NCI-H2081 treated with DMSO at 0.1 percent for 48 hours (cell line): ENCODE measurements at places on chromosomes 11 and 22.

- peak; percentile 83 for DNase-seq
Observed at GRCh38 chr11:10351765-10352641, 47.1 kb downstream of the ADM start.

DNA sequence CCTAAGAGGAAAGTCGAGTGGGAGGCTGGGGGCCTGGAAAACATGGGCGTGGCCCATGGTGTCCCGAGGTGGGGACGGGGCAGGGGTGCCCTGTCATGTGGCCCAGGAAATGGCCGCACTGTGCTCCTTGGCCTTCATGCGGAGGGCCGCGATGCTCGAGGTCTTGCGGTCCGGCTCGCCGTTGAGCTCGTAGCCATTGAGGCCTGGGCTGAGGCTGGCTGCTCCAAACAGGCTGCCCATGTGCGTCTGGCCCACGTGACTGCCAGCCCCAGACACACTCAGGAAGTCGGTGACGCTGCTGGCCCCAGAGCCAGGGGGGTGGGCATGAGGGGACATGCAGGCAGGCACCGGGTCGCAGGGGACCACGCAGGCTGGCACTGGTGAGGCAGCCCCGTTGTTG is 45.2 kb downstream of the ALX4 start:
- no peak for DNase-seq

GRCh38 chr22:19480789-19481188 is 1.1 kb downstream of the CDC45 start:
- DNase-seq, result no peak

DNA sequence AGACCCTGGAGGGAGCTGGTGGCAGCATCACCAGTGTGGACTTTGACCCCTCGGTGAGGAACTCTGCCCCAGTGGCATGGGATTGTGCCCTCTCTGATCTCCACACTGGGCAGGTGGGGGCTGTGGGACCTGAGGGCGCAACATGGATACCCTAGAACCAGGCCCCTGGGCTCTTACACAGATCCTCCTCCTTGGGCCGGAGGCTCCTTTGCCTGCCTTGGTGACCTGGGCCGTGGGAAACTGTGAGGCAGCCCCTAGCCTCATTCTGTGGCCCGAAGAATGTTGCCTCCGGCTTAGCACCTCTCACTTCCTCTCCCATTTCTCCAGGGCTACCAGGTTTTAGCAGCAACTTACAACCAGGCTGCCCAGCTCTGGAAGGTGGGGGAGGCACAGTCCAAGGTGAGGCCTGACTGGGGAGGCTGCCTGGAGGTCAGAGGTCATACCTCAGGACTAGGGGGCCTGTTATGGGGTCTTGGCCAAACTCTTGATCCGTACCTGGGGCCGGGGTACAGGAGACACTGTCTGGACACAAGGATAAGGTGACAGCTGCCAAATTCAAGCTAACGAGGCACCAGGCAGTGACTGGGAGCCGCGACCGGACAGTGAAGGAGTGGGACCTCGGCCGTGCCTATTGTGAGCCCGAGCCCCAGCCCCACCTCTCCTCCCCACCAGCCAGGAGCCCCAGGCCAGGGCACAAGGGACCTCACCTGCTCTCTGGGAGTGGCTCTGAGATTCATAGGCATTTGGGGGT is 12.2 kb downstream of the ATG16L2 start:
- no peak for DNase-seq

GRCh38 chr22:23094695-23095681 is 24.7 kb downstream of the GNAZ start:
- no peak for DNase-seq

- DNase-seq, result no peak
Observed at GRCh38 chr11:86118253-86118652, 49.4 kb upstream of the PICALM start.

- DNase-seq, result no peak
Observed at GRCh38 chr11:133897331-133897650, 52.0 kb upstream of the SPATA19 start.

- no peak for DNase-seq
Observed at GRCh38 chr11:65113839-65114238, 2.2 kb downstream of the TM7SF2 start.

DNA sequence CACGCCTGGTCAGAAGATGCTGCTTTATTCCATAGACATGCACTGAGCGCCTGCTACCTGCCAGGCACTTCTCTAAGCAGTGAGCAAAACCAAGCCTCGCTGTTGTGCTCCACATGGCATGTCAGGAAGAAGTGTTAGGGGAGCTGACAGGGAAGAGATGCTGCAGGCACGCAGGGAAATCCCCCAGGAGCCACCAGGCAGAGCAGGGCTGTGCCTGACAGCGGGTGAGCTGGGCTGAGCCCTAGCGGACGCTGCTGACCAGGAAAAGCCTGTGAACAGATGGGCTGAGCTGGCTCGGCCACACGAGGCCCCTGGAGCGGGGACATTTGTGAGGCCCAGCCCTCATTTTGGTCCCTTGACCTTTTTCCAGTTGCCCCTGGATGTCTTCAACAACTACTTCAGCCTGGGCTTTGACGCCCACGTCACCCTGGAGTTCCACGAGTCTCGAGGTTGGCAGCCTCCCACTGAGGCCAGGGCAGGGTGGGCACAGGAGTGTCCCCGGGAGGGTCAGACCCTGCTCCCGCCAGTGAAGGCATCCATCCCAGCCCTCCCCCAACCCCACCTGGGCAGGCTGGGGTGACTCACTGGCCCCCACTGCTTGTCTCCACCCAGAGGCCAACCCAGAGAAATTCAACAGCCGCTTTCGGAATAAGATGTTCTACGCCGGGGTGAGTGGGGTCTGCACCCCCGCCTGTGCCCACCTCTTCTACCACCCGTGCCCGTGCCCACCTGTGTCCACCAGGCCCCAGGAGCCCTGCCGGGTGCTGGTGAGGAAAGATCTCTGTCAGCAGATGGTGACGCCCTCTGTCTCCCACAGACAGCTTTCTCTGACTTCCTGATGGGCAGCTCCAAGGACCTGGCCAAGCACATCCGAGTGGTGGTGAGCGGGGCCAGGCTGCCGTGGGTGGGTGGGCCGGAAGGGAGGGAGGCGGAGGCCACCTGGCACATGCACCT is 7.4 kb upstream of the MDK start:
- no peak for DNase-seq

DNA sequence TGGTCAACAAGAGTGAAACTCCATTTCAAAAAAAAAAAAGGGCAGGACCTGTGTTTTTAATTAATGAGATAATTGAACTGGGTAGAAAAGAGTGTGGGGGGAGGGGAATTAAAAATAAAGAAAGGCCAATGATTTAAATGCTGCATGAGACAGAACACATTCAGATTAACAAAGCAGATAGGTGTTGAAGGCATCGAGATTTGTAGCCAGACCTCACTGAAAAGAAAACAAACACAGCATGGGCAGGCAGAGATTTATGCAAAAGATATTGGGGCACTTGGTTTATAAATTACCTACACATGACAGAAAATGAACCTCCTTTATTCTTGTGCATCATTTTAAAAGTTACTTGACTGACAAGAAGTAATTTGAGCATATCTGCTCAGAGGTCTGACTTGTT is 354.0 kb upstream of the API5 start:
- no peak for DNase-seq

GRCh38 chr22:37425800-37426705 is 1.2 kb downstream of the ELFN2 start:
- no peak for DNase-seq

DNA sequence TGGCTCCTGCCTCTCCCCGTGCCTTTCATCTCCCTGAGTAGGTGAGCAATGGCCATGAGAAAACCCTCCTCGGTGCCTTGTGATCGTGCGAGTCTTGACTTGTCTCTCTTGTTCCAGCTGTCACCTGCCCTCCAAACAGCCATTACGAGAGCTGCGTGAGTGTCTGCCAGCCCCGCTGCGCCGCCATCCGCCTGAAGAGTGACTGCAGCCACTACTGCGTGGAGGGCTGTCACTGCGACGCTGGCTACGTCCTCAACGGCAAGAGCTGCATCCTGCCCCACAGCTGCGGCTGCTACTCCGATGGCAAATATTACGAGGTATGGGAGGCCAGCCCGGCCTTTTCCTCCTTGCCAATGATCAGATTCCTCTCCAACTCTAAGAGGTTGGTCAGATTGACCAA is 51.7 kb downstream of the TECTA start:
- no peak for DNase-seq

- no peak for DNase-seq
Observed at GRCh38 chr11:30128269-30128932, 102.4 kb upstream of the FSHB start.

DNA sequence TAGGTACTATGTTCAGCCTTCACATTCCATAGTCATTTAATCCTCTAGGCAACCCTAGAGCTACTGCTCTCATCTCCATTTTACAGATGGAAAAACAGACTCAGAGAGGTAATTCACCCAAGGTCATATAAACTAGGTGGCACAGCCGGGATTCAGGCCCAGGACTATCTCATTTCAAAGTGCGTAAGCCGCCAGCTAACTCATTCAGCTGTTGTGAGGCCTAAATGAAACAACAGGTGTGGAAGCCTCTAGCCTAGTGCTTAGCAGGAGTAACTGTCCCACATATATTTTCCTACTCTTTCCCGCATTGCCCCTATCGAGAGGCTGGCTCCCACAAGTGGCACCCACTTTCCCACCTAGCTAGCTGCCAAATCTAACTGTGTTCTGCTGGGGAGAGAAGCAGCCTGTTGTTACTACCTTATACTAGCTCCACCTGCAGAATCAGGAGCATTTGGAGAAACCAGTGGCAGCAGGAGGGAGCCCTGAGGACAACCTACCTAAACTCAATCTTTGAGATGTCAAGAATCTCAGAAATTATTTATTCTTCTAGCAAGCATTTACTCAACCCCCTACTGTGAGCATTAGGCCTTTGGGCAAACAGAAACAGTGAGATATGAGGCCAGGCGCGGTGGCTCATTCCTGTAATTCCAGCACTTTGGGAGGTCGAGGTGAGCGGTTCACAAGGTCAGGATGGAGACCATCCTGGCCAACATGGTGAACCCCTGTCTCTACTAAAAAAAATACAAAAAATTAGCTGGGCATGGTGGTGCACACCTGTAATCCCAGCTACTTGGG is 20.9 kb downstream of the PRG3 start:
- DNase-seq, result no peak

DNA sequence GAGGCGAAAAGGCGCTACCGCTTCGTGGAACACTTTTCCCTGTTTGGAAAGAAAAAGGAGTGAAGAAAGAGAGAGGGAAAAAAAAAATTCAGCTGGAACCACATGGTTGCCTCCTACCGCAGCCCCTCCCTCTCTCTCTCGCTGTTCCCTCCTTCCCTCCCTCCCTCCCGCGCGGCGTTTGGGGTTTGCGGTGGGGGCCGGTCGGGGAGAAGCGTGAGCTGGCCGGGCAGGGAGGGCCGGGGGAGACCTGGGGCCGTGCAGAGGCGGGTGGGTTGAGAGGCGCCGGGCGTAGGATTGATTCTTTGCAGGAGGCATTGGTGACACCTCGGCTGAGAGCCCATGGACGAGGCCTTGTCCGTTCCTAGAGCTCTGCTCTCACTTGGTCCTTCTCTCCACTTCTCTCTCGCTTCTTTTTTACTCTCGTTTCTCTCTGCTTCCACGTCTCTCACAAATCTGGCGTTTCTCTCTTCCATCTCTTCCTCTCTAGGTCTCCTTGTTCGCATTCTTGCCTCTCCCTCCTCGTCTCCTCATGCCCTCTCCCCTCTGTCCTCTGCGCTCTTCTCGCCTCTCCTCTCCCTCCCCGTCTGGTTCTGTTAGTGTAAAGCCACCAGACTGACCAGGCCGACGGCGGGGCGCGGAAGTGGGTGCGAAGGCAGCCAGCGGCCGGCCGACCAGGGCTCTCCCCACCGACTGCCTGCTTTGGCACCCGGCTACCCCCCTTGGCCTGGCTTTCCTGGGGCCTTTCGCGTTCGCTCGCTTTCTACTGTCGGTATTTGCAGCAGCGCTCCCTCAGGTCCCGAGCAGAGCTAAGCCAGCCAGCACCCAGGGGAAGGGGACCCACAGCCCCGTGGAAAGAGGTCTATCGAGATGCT is at the start of gene CLMP:
TSS of gene CLMP (minus strand) at position 61 of the 872 bp plus-strand sequence. CDS start 308 bp downstream, outside the sequence.
- DNase-seq, result no peak

- peak; percentile 52 for DNase-seq
Observed at GRCh38 chr11:61187505-61188130, 15.7 kb upstream of the PGA3 start.

DNA sequence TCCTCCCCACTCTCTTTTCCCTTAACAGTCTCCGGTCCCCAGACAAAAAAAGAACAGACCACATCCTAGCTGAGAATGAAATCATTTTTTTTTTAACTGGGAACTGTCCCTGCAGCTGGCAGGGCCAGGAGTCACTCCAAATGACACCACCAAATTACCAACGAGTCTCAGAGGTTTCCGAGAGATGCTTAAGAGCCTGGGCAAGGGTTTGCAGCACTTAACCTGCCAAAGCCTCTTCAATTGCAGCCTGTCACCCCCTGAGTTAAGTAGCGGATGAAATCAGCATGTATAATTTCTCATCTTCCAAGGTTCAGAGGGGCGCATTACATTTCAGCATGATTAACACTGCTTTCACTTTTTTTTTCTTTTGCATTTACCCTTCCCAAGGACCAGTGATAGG is 71.8 kb downstream of the TENM4 start:
- no peak for DNase-seq

- no peak for DNase-seq
Observed at GRCh38 chr22:37777122-37777687, 30.5 kb upstream of the GCAT start.

DNA sequence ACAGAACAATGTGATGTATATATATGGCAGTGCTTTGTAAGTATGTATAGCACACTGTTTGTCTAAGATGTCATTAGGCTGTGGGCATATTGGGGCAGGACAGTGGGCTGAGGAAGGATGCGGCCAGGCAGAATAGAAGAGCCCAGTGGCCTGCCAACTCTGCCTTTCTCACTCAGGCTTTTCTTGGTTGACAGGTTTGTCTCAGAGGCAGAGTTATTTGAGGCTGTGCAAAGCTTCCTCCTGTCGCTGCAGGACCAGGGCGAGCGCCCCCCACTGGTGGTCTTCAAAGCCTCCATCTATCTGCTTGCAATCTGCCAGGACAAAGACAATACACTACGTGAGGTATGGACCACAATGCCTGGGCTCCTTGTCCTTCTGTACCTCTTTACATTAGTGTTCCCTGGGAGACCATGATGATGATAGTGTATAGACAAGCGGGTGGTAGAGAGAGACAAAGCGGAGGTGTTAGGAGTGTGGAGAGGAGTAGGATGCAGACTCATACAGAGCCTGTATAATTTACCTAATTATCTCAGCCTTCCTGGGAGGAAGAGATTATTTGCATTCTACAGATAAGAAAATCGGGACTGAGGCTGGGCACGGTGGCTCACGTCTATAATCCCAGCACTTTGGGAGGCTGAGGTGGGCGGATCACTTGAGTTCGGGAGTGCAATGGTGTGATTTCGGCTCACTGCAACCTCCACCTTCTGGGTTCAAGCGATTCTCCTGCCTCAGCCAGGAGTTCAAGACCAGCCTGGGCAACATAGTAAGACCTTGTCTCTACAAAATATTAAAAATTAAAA is 37.3 kb upstream of the CCDC134 start:
- DNase-seq, result peak; percentile 20
